ENCODE measurements at places on chromosomes 12 and 14. TPM values are rescaled to one million over a fixed set of nuclear protein-coding genes. Genes with fewer than 3 reads are reported as not detected.

KRT72 gene
- total RNA-seq: 22.1 TPM

KERA gene
- total RNA-seq: not detected

KRT3 gene
- total RNA-seq: not detected

NOS1 gene
- total RNA-seq: 2.6 TPM

CCDC196 gene
- 2.6 TPM for total RNA-seq

TEX52 gene
- 0.85 TPM for total RNA-seq

TIMELESS gene
- total RNA-seq: 12.3 TPM

ESR2 gene
- 21.4 TPM for total RNA-seq

PTGDR gene
- total RNA-seq: 0.74 TPM

DTX1 gene
- total RNA-seq: 21.2 TPM

All from prostate gland (tissue), 2 donors.